ENCODE measurements at places on chromosomes 5 and 9.

DNA sequence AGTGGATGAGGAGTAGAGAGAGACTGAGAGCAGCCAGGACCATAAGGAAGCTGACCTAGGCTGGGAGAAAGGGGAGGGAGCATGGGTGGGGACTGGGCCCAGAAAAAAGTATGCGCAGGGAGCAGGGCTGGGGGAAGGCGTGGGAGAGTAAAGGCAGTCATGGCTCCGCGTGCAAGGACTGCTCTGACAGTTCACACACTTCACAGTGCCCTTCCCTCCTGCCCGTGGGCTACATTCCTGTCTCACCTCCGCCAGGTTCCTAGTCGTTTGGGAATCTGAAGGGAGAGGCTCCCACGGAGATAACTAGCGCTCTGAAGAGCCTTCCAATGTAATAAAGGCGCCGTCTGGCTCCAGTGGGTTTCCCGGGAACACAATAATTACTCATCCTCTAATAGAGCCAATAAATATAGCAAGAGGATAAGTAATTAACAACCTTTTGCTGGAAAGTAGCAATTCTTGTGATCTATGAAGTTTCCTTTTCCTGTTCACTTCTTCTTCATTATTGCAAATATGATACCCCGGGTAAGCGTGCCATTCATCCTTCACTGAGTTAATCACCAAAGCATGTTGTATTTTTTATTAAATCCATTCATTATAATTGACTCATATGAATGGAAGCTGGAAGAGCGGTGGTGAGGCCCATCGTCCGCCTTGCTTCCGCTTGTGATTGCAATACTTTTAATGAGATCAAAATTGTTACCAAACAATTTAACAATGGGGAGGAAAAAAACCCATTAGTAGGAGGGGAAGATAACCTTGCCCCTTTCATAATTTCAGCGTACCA lies 39.3 kb downstream of the TTLL11 start:
- no peaks in the 10 kb centered on the region for H3K36me3 ChIP-seq
- no peak for DNase-seq
- H3K27ac ChIP-seq = no peak overlapping the region
- no peak overlapping the region for H3K4me3 ChIP-seq

DNA sequence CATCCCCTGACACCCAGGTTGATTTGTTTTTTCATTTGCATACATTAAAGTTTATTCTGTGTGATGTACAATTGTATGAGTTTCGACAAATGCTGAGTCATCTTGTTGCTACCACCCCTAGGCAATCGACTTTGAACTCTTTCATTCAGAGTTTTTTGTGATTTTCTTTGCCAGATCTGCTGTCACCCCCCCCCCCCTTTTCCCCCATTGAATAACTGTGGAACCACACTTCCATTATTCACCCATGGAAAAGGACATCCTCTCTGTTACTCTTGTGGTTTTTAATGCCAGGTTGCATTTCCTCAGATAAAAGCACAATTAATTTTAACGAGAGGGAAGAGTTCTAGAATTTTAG lies 13.7 kb upstream of the FAM120AOS start:
- peaks cover 15% of the 10 kb centered on the region for H3K36me3 ChIP-seq
- no peak for DNase-seq
- peaks cover 88% of the 10 kb centered on the region for H3K4me1 ChIP-seq
- H3K27me3 ChIP-seq = no peaks in the 10 kb centered on the region
- H3K27ac ChIP-seq = no peak overlapping the region

- H3K4me3 ChIP-seq = peak overlapping the region; percentile 36
- no peak overlapping the region for H3K27ac ChIP-seq
- peaks cover 100% of the 10 kb centered on the region for H3K27me3 ChIP-seq
- H3K4me1 ChIP-seq = peaks cover 23% of the 10 kb centered on the region
Measured at GRCh38 chr9:130661451-130662098, 2.8 kb upstream of the PRDM12 start.

DNA sequence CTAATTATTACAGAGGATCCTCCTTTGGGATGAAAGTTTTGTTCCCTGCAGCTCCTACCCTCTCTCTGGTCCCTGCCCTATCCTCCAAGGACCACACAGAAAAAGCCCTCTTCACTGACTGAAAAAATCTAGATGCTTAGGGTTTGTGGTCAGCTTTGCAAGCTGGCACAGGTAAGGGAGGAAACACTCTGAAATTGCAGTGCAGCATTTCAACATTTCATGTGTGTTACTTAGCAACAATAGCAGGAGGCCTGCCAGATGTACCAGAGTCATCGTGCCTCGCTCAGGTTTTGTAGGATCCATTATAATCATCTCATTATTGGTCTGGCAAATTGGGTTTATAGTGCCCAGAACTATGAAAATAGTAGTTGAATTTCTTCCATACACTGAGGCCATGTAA lies 109.5 kb downstream of the PALM2AKAP2 start:
- H3K4me1 ChIP-seq = peaks cover 14% of the 10 kb centered on the region
- no peak for DNase-seq
- no peak overlapping the region for H3K4me3 ChIP-seq
- no peak overlapping the region for H3K27ac ChIP-seq
- no peaks in the 10 kb centered on the region for H3K36me3 ChIP-seq
- H3K27me3 ChIP-seq = no peaks in the 10 kb centered on the region

- H3K27ac ChIP-seq = no peak overlapping the region
- no peaks in the 10 kb centered on the region for H3K36me3 ChIP-seq
- peaks cover 3% of the 10 kb centered on the region for H3K27me3 ChIP-seq
- DNase-seq = no peak
Measured at GRCh38 chr9:110514897-110515296, 64.6 kb downstream of the SVEP1 start.

DNA sequence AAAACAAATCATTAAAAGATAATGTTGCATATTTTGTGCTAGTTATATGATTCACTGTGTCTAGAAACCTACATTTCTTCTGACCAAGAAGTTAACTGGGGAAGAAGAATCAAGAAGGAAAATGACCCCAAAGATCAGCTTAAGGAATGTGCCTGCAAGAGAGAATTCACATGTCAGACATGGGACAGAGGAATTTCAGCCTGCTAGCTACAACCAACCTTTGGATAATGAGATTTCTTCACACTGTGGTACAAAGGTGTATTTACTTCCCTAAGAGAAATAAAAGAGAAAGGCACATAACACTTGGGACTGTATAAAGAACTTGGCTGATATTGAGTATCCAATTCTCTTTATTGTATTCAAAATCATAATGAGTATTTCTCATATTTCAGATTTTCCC lies 39.6 kb upstream of the ELL2 start:
- no peak overlapping the region for H3K4me3 ChIP-seq
- no peaks in the 10 kb centered on the region for H3K36me3 ChIP-seq
- DNase-seq = no peak
- H3K4me1 ChIP-seq = no peaks in the 10 kb centered on the region
- H3K27me3 ChIP-seq = no peaks in the 10 kb centered on the region
- no peak overlapping the region for H3K27ac ChIP-seq

DNA sequence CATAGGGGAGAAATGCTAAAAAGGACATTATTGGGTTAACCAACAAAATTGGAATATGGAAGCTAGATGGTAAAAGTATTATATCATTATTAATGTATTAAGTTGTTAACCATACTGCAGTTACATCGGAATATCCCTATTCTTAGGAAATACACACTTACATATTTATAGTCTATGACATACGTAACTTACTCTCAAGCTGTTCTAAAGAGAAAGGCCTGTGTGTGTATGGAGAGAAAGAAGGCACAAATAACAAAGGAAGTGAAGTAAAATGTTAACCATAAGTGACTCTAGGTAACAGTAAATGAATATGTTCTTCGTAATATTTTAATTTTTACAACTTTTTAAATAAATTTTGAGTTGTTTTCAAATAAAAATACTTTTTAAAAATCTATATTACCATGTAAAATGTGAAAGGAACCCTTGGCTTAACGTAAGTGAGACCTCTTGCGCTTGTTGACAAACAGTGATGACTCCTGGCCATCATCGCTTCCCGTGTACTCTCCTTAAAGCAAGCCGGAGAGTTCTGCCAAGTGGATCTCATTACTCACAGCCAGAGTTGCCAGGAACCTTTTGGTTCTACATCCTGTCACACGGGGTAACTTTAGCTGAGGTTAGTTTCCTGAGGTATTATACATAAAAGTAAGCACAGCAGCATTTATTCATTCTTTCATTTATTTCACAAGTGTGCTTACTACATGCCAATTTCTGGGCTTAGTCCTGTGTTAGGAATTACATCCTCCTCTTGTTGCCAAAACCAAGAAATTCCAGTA lies 165.4 kb downstream of the EPB41L4A start:
- no peak for DNase-seq
- H3K36me3 ChIP-seq = no peaks in the 10 kb centered on the region
- no peak overlapping the region for H3K27ac ChIP-seq
- H3K4me1 ChIP-seq = peaks cover 6% of the 10 kb centered on the region
- no peak overlapping the region for H3K4me3 ChIP-seq

- peaks cover 44% of the 10 kb centered on the region for H3K4me1 ChIP-seq
- peak overlapping the region; percentile 13 for H3K4me3 ChIP-seq
- H3K27ac ChIP-seq = peak overlapping the region; percentile 23
- H3K36me3 ChIP-seq = no peaks in the 10 kb centered on the region
Measured at GRCh38 chr5:136020383-136021015, 8.3 kb upstream of the TGFBI start.

DNA sequence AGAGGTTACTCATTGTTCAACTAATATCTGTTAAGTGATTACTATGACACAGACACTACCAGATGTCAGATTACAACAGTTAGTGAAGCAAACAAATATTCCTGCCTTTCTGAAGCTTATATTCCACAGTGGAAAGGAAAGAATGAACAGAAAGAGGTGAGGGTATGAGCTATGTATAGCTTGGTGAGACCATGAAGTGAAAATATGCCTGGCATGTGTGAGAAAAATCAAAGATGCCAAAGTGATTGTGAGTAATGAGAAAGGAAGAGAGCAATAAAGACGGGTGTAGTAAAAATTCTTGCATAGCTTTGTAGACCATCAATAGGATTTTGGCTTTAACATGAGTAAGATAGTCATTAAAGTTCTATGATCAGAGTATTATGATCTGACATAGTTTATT lies 734.5 kb upstream of the NUDT12 start:
- H3K36me3 ChIP-seq = no peaks in the 10 kb centered on the region
- no peak for DNase-seq
- no peak overlapping the region for H3K27ac ChIP-seq

DNA sequence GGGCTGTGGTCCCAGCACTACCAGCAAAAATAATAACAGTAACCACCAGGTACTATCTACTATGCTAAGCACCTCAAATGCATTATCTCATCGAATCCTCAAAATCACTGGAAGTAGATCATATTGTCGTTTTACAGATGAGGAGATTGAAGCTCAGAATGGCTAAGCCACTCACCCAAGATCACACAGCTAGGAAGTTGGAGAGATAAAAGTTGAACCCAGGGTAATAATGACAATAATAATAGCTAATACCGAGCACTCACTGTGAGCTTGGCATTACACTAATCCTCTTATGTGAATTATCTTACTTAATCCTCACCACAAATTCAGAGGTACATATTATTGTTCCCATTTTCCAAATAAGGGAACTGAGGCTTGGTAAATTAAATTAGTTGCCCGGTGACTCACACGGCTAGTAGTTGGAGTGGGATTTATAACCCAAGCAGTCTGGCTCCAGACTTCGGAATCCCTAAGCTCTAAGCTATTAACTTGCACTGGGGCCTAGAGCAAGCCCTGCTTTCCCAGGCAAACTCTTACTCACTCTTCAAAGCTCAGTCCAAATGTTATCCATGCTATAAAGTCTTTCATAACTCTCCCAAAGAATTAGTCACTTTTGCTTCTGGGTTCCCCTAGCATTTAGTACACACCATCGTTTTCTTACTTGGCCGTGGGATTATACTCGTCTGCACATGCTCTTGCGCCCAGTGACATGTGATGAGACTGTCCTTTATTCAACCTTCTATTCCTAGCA lies 3.8 kb downstream of the ARSI start:
- DNase-seq = no peak
- H3K27ac ChIP-seq = no peak overlapping the region
- no peak overlapping the region for H3K4me3 ChIP-seq
- H3K27me3 ChIP-seq = peaks cover 11% of the 10 kb centered on the region

- H3K4me1 ChIP-seq = peaks cover 5% of the 10 kb centered on the region
- no peak overlapping the region for H3K27ac ChIP-seq
- H3K4me3 ChIP-seq = no peak overlapping the region
- H3K27me3 ChIP-seq = peaks cover 57% of the 10 kb centered on the region
Measured at GRCh38 chr5:3349704-3350565, 245.7 kb upstream of the IRX1 start.

- no peak overlapping the region for H3K4me3 ChIP-seq
- no peak for DNase-seq
- no peak overlapping the region for H3K27ac ChIP-seq
- H3K4me1 ChIP-seq = peaks cover 100% of the 10 kb centered on the region
Measured at GRCh38 chr5:133365738-133366137, 246.6 kb downstream of the FSTL4 start.
